ENCODE measurements at places on chromosomes 1 and 21.

GRCh38 chr1:202343652-202344349 lies 2.1 kb upstream of the UBE2T start:
- peak; percentile 53 for DNase-seq

- DNase-seq, result no peak
These were observed 313.9 kb downstream of the BARHL2 start for GRCh38 chr1:90402893-90403849.

- DNase-seq, result no peak
These were observed 28.4 kb downstream of the CLIC4 start for GRCh38 chr1:24773618-24774017.

DNA sequence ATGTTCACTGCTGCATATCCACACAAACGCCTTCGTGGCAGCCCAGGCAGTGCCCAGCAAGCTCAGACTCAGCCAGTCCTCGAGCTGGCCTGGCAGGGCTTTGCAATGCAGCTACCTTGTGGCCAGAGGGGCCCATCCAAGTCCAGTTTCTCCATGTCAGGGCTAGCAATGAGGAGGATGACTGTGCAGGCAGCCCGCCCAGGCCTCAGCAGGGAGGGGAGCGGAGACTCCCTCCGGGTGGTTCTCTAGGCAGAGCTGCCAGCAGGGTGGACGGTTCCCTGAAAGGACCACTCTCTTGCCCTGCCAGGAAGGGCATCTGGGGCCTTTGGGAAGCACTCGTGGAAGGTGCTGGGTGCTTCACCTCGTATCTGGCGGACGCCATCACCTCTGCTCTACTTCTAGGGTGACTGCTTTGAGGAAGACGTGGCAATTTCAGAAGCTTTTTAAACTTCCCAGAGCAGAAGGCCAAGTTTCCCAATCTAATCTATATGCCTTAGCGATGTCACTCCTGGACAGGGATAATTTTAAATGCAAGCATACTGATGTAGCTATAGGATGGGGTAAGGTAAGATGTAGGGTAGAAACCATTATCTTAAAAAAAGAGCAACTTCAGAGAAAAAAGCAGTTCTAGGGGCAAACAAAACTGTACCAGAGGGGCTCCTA lies 56.2 kb downstream of the RUNX1 start:
- no peak for DNase-seq

DNA sequence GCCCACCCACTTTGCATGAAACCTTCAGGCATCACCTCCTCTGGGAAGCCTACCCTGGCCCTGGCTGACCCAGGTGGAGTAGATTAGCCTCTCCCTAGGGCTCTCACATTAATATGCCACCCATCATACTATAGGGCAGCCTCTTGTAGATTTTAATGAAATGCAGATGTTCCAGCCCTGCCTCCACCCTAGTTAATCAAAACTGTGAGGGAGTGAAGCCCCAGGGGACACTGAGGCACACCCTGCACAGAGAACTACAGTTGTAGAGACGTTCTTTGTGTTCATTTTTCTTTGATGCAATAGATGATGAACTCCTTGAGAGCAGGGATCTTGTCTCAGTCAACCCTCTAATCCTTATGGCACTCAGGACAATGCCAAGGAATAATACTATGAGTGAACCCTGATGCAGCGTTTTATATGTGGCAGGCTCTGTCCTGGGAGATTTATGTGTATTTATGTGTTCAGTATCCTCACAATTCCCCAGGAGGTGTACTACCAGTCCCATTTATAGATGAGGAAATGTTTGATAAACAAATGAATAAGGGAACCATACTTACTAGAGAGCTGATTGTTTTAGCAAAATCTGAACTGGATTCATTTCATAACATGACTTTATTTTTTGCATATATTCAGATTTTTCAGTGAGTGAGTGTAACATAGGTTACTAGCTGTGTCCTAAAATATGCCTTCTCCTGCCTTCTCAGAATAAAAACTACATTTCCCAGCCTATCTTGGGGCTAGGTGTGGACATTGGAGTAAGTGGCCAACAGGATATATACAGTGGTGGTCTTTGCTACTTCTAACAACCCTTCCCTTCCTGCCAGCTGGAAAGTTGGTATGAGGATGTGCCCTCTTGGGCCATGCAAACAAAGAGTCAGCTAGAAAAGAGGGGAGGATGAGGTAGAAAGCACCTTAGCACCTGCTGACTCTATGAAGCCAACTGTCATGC lies 23.5 kb upstream of the PRELP start:
- DNase-seq, result no peak

DNA sequence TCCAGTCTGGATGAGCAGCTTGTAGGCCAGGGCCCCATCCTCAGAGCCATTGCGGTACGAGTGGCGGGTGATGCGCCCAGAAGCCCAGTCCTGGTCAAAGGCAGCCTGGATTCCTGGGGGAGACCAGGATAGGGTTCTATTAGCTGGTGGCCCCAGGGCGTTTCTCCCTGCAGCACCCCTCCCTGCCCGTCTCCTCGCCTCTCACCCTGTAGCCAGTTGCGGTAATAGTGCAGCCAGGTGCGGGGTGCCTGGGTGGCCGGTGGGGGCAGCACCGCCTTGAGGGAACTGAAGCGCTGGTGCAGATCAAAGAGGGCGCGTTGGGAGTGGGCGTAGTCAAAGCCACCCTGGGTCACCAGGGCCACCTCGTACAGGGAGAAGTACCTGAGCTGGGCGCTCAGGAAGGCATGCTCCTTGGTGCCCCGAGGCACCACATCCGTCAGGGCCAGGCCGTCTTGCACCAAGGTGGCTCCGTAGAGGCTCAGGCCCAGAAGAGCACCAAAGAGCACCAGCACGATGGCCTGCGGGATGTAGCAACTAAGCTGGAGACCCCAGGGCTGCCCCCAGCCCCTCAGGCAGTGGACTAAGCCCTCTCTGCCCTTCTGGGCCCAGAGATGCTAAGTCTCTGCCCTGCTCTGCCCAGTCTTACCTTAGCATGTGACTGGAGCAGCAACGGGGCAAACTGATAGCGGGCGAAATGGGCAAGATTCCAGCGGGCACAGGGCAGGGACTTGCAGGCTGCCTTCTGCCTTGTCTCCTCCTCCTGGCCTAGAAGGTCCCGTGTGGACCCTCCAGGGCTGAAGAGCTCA lies 15.7 kb downstream of the PTCH2 start:
- no peak for DNase-seq

DNA sequence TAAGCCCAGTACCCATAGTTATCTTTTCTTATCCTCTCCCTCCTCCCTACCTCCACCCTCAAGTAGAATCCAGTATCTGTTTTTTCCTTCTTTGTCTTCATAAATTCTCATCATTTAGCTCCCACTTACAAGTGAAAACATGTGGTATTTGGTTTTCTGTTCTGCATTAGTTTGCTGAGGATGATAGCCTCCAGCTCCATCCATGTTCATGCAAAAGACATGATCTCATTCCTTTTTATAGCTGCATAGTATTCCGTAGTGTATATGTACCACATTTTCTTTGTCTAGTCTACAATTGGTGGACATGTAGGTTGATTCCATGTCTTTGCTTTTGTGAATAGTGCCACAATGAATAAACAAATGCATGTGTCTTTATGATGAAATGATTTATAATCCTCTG lies 55.2 kb downstream of the PRKACB start:
- DNase-seq, result no peak

DNA sequence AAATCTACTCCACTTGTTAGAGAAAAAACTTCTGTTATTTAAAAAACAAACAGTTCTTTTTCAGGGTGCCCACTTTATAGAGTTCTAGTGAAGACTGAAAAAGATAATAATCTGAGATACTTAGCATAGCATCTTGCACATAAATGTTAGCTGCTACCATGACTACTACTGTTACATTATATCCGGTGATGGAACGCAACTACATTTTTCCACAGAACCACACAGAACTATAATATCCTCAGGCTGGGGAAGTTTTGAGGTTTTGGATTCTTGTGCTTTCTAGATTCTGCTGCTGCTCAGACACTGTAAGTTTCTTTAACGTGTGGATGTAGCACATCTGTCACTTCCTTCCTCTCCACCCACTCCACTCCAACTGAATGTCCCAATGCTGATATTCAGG lies 110.3 kb downstream of the PTPN14 start:
- peak; percentile 4 for DNase-seq

DNA sequence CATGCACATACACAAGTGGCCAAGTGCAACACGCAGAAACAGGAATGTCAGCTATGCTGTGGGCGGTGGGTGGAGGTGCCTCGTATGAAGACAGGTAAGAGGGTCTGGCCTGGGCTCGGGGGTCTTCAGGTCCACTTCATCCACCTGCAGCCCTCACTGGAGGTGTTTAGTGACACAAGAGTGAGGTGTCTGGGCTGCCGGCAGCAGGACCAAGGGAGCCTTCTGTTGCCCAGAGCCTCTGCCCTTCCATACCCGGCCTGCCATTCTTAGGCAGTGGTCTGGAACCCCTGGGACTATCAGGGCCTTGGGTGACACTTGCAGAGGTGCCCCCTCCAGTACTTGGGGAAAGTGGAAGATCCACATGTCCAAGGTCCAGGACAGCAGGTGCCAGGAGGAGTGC lies 21.7 kb upstream of the ACTRT2 start:
- no peak for DNase-seq

DNA sequence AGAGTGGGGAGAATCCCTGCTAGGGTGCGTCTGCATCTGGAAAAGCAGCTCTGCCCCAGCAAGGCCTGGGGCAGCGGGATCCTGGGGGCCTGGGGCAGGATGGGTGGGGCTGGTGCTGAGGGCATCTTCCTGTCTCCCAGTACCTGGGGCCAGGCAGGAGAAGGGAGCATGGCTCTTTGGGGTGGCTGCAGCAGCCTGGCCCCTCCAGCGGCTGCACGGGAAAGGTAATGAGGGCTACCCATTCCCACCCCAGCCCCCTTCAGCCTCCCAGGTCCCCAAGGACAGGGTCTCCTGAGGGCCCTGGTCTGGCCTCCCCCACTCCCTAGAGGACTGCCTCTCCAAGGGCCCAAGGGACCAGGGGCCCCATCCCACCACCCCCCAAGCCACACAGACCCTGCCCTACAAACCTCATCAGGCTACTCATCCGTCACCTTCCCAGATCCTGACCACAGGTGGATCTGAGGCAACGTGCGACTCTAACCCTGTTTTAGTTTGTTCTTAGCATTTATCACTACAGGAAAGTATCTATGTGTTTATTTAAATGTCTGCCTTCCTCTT lies 910 bp upstream of the ANKRD65 start:
- DNase-seq, result no peak

GRCh38 chr21:45550522-45551210 lies 8.4 kb upstream of the SLC19A1 start:
- peak; percentile 88 for DNase-seq

DNA sequence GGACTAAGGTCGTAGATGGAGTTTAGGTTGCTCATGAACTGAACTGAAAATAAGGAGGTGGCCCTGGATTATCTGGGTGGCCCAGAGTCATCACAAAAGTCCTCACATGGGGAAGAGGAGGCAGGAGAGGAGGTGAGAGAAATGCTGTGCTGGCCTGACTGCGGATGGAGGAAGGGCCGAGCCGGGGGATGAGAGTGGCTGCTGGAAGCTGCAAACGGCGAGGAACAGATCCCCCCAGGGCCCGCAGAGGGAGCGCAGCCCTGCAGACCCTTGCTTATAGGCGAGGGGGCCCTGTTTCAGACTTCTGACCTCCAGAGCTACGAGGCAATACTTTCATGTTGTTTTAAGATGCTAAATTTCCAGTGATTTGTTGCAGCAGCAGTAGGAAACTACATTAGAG lies 102.7 kb upstream of the C1orf174 start:
- DNase-seq, result no peak

GRCh38 chr21:42525676-42526378 lies 12.2 kb downstream of the SLC37A1 start:
- DNase-seq, result no peak

- DNase-seq, result no peak
These were observed 34.7 kb downstream of the RCAN1 start for GRCh38 chr21:34580181-34580700.

GRCh38 chr1:10714337-10715114 lies 81.9 kb downstream of the CASZ1 start:
- no peak for DNase-seq

- no peak for DNase-seq
These were observed 26.9 kb upstream of the DDR2 start for GRCh38 chr1:162605225-162605927.

DNA sequence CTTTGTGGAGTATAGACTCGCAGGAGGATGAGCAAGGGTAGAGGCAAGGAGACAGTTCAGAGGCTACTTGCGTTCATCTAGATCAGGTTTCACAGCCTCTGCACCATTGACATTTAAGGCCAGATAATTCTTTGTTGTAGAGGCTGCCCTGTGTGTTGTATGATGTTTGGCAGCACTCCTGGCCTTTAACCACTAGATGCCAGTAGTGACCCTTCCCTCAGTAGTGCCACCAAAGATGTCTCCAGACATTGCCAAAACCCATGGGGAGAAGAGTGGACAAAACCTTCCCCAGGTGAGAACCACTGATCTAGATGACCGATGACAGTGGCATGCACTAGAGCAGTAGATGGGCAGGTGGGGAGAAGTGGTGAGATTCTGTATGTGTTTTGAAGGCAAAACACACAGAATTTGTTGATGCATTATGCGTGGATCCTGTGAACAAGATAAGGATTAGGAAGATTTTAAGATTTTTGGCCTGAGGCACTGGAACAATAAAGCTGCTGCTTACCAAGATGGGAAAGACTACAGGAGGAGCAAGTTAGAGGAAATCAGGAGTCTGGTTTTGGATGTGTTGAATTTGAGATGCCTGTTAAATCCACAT lies 9.9 kb upstream of the COG2 start:
- peak; percentile 50 for DNase-seq

- no peak for DNase-seq
These were observed 3.0 kb downstream of the IGSF21 start for GRCh38 chr1:18110598-18110939.

DNA sequence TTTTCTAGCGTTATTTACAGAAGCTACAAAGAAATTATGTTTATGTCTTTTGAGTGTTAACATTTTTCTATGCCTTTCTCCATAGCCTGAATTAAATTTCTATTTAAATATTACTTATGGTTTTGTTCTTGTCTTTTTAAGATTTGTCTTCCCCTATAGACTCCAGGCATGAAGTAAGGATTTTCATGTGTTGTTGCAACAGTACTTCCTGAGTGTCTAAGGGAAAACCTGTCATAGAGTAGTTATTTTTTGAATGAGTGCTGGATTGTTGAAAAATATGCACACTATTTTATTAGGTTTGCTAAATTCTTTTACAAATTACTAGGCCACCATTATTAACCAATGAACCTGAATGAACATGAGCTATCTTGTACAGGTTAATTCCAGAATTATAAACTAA lies 27.1 kb downstream of the SAMSN1 start:
- DNase-seq, result peak; percentile 16

DNA sequence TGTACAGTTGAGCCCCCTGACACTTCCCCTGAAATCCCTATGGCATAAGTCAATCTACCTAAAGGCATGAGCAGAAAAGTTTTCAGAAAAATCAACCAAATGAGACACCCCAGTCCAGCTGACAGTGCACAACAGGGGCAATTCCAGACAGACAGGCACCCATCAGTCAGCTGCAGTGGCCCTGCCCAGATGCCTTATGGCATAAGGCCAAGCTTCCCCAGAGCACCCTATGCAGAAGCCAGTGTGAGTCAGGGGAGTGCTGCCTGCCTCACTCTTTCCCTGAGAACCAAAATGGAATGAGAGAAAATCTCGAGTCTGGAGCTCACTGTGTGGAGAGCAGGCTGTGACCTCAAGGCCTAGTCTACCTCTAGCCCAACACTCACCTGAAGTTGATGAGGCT lies 38.1 kb downstream of the MRAP start:
- DNase-seq, result no peak

Measured in inflammatory macrophage (primary cell).